ENCODE measurements at places on chromosomes 6 and 20.

- no peak for DNase-seq
These were observed 16.0 kb downstream of the SLC52A3 start for GRCh38 chr20:752291-752690.

DNA sequence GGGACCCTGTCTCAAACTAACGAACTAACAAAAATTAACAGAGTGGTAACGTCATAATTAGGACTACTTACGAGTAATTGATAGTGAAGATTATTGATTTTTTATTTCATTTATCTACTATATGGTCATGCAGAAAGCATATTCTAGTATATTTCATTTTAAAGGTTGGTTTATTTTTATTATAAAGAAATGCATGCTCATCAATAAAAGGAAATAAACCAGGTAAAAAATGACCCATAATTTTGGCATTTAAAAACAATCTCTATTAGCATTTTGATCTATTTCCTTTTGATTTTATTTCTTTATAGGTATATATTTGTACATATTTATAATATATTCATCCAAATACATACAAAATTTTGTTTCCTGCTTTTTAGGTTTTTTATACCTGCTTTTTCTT is 401.4 kb upstream of the ID4 start:
- DNase-seq, result no peak

DNA sequence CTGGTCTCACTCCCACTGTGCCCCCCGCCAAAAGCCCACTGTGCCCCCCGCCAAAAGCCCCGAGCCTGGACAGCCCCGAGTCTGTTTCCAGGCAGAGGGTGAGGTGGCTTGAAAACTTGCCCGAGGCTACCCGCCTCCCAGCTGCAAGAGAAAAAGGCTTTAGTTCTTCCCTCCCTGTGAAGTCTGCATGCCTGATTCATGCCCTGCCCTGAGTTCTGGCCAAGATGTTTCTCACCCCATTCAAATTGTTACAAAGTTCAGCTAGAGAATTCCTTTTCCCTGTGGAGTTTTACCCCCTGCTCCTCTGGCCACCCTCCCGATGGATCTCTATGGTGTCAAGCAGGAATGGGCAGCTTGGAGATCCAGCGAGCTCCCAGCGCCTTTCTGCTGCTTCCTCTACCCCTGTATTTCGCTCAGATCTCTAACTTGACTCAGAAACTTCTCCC is 298.8 kb upstream of the MAP3K7 start:
- no peak for DNase-seq

GRCh38 chr20:5920581-5920980 is 29.8 kb downstream of the TRMT6 start:
- DNase-seq, result no peak

GRCh38 chr20:42485556-42485955 is 704.1 kb downstream of the PTPRT start:
- DNase-seq, result no peak

DNA sequence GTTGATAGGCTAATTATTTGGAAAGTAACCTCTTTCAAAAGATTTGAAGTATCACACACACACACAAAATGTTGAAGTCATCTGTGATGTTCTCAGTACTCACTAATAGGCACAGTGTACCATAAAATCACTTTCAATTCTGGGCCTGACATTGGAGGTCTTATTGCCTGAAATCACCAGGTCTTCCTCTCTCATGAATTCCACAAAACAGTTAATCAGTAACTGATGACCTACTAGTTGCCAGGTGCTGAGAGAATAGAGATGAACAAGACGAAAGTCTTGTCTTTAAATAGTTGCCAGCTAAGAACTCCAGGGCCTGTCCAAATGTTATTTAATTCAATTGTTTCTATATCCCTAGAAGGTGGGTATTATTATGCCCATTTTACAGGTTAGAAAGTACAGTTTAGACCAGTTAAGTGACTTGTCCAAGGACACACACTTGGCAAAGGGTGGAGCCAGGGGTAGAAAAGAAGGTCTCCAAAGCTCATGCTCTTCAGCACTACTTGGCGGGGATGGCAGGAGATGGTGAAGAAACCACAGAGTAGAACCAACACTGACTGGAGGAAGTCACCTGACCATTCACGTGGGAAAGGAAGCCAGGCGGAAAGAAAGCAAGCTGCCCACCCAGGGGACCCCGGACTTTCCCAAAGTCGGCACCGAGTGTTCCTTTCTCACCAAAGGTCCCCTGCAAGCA is 116.4 kb downstream of the KIF6 start:
- DNase-seq, result no peak

DNA sequence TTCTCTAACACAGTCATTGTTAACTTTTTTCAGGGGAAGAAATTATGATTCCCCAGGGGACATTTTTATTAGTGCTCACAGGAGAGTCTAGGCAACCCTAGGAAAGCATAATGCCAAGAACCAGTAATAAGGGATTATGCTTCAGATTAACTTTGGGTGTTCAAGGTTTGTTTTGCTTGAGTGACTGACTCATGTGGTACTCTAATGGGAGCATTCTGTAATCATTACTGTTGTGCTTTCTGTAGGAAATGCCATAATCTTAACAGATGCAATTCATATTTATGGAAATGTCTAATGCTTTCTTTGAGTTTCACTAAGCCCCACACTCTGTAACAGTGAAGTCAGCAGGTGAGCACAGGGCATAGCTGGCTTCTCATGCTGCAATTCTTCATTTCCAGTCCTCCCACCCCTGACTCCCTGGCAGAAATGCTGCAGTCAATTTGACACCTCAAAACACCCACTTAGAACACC is 263.4 kb upstream of the MAN1A1 start:
- DNase-seq, result no peak

DNA sequence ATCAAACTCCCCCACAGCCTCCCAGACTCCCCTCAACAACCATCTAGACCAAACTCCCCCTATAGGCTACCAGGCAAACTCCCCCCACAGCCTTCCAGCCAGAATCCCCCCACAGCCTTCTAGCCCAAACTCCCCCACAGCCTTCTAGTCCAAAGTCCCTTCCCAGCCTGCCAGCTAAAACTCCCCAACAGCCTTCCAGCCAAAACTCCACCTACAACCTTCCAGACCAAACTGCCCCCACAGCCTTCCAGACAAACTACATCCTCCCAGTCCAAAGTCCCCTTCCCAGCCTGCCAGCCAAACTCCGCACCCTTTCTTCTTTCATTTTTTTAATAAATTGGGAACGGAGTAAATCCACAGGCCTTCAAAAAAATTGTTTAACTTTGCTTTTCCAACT is 37.4 kb upstream of the SYNDIG1 start:
- DNase-seq, result peak; percentile 45

- no peak for DNase-seq
These were observed 13.9 kb downstream of the ZNF831 start for GRCh38 chr20:59177266-59178250.

- no peak for DNase-seq
These were observed 7.2 kb upstream of the PCIF1 start for GRCh38 chr20:45927071-45927878.

- DNase-seq, result no peak
These were observed 21.5 kb downstream of the PKIB start for GRCh38 chr6:122631571-122632249.

GRCh38 chr6:143402721-143403336 is 47.7 kb downstream of the ADAT2 start:
- DNase-seq, result no peak

GRCh38 chr6:168524571-168525001 is 83.6 kb downstream of the SMOC2 start:
- peak; percentile 59 for DNase-seq

- no peak for DNase-seq
These were observed 167.6 kb upstream of the KCNK16 start for GRCh38 chr6:39490108-39490507.

DNA sequence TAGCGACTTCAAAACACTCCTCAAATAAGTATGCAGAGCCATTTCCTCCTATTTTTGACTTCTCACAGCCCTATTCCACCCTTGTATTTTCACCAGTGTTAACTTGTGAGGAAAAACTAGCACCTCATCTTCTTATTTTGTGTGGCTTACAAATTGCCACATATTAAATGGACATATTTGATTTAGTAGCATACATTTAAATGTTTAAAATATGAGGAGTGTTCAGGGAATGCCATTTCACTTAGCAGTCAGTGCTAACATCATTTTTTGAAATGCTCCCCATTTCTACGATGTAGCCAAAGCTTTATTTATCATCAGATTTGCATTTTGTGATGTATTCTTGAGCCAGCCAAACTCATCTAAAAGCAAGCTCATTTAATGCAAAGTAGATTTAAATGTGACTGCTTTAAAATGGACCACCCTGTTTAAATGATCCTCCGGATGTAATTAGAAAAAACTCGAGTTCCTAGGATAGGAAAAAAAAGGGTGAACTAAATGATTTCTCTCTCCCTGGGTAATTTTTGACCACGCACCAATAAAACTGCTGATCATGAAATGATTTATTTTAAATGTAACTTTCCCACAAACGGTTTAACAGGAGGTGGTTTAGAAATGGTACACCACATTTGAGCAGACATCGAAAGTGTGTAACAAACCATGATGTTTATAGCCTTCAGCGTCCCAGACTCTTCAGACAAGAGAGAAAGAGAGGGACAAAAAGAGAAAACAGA is 172.6 kb downstream of the CD83 start:
- no peak for DNase-seq

DNA sequence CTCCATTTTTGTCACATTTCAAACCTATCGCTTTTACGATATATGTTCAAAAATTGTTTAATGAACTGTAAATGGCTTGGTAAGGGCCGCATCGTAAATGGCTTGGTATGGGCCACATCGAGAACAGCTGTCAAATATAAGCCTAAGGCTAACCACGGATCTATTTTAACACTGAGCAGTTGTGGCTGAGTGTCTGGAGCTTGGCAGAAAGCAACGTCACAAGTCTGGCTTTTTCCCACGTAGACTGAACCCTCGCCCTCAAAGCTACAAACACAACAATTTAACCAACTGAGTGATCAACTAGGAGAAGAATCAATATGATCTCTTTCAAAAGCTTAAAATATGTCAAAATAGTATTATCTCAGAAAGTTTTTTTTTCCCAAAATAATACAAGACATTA is 71.4 kb upstream of the PRSS16 start:
- DNase-seq, result no peak

- peak; percentile 29 for DNase-seq
These were observed 701.8 kb upstream of the FLRT3 start for GRCh38 chr20:15039088-15039752.

DNA sequence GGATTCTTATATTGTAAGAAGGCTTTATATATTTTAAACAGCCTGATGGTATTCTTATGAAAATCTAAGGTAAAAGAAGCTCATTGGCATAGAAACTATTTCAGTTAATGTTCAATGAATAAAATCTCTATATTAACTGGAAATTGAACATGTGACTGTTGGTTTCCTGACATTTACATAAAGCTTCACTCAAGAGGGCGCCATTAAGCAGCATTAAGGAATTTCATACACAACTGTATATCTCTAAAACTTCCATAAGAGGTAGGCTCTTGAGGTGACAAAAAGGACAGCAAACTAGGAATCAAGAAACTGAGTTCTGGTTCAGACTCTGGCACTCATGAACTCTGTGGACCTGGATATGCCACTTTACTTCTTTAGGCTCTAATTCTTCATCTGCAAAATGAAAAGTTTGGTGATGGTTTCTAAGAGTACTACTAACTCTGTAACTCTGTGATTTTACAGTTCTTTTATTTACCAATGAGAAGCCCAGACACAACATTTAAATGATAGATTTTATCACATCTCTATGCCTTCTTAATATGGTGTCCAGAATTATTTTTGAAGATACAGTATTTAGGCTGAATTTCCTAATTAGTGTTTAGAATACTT is 147.5 kb downstream of the FLRT3 start:
- DNase-seq, result no peak

GRCh38 chr6:42025066-42025844 is 25.1 kb upstream of the TAF8 start:
- DNase-seq, result no peak

DNA sequence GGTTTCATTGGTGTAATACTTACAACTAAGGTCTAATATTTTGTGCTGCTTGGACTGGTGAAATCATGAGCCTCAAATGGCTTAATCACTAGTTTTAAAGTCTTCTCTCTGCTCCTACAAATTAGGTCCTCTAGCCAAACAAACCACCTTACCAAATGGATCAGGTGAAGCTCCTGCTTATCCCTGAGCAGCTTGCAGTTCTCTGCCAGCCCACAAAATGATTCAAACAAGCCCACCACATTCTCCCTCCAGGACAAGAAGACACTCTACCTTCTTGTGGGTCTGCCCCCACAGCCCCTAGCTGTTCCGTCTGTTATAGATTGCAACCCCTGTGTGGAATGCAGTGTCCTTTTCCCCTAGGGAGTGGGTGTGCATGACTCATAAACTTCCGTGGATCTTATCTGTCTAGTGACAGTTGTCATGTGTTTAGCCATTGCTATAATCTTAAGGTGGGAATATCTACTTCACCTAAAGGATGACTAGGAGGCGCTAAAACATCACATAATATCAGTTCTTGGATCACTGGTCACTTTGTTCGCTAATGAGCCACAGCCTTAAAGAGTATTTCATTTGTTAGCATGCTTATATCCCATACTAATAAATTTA is 940.5 kb upstream of the MANEA start:
- DNase-seq, result no peak

GRCh38 chr6:132768051-132768517 is 10.4 kb upstream of the VNN2 start:
- DNase-seq, result no peak

GRCh38 chr20:36791862-36792261 is 18.3 kb upstream of the DSN1 start:
- no peak for DNase-seq

DNA sequence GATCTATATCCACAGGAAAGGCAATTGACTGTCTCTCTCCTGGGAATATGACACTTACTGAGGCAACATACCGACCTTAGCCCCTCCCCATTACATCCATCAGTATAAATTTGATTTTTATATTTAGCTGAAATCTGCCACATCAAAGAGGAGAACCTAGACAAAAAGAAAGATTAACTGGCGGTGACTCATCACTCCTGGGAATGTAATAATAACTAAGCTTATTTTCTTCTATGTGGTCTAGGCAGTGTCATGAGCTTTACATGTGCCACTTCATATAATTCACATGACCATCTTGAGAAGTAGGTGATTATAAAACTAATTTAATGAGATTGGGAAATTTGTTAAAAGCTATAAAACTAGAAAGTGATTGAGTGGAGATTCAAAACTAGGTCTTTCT is 520.0 kb upstream of the HS3ST5 start:
- no peak for DNase-seq

GRCh38 chr20:49280463-49281058 is 2.7 kb upstream of the ZNFX1 start:
- DNase-seq, result no peak

- no peak for DNase-seq
These were observed 65.6 kb downstream of the STMND1 start for GRCh38 chr6:17167327-17167979.

GRCh38 chr20:32510120-32510600 is 75.0 kb downstream of the NOL4L start:
- DNase-seq, result no peak

GRCh38 chr20:24350923-24351368 is 118.5 kb upstream of the SYNDIG1 start:
- DNase-seq, result no peak

GRCh38 chr6:128172081-128172480 is 271.2 kb upstream of the THEMIS start:
- no peak for DNase-seq

- DNase-seq, result no peak
These were observed 30.2 kb upstream of the MAN1A1 start for GRCh38 chr6:119379809-119380208.
